ENCODE measurements at places on chromosomes 2 and 18. TPM values are rescaled to one million over a fixed set of nuclear protein-coding genes. Genes with fewer than 3 reads are reported as not detected.

C2orf72 gene
- 0.06 TPM for polyA plus RNA-seq

RBKS gene
- 6.9 TPM for polyA plus RNA-seq

CNRIP1 gene
- polyA plus RNA-seq: 95.5 TPM

C2orf92 gene
- 3.8 TPM for polyA plus RNA-seq

TXNDC2 gene
- polyA plus RNA-seq: 0.10 TPM

- no peak overlapping the region for H3K4me3 ChIP-seq
- no peak overlapping the region for H3K27ac ChIP-seq
- no peaks in the 10 kb centered on the region for H3K27me3 ChIP-seq
- H3K4me1 ChIP-seq: peaks cover 24% of the 10 kb centered on the region
- DNase-seq: no peak
- H3K36me3 ChIP-seq: no peaks in the 10 kb centered on the region
These were observed 4.2 kb downstream of the SH3BP4 start for GRCh38 chr2:234955971-234956509.

DNA sequence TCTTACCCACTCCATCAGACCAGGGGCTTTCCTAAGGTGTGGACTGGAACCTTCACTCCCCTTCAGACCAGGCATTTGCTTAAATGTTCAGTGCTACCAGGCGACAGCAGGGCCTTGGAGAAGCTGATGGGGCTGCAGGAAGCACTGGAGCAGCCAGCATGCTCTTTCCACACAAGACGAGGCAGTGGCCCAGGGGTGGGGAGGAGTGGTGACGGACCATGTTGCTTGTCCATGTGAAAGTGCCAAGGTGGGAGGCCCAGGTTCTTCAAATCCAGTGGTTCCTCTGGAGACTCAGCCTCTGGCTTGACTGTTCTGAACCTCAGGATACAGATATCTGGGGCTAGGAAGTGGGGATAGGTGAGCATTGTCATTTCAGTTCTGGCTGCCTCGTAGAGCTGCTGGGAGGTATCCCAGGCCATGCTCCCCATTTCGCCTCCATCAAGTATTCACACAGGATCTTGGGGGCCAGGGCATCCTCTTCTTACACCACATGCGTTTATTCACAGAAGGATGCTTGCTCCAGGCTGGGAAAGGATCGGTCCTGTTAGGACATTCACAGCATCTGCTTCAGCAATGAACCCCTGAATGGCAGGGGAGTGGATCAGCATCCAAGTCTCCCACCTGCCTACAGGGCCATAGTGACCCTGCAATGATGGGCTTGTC is 62.2 kb downstream of the SFXN5 start:
- DNase-seq: no peak
- no peaks in the 10 kb centered on the region for H3K4me1 ChIP-seq
- H3K27me3 ChIP-seq: no peaks in the 10 kb centered on the region
- no peaks in the 10 kb centered on the region for H3K36me3 ChIP-seq
- H3K4me3 ChIP-seq: no peak overlapping the region
- no peak overlapping the region for H3K27ac ChIP-seq

DNA sequence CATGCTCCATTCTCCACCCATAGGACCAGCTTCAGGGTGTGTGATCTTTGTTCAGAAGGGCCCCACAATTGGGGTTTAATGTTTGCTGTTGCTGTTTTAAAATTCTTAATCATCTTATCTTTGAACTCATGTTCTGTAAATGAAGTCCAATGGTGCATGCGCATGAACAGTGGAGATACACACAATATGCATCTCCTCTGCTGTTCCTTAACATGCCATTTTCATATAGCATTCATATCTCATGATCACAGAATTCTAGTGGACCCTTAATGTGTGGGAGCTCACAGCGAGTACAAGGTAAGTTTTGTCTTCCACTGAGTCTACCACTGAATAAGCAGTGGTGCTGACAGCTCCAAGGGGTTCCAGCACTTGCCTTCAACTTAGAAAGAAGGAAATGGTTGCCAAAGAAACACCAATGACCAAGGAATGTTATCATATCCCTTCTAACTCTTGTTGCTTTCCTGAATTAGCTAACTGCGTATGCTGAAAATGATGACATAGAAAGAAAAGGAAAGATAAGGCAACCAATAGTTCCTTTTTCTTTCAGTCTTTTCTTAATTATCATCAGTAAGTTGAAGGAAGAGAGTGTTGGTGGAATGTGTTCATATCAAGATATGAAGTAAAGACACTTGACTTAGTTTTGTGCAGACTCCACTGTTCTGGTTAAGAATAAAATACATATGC is 258.9 kb upstream of the FBXO11 start:
- DNase-seq: no peak
- no peaks in the 10 kb centered on the region for H3K4me1 ChIP-seq
- H3K36me3 ChIP-seq: no peaks in the 10 kb centered on the region
- no peaks in the 10 kb centered on the region for H3K27me3 ChIP-seq
- no peak overlapping the region for H3K27ac ChIP-seq

- H3K36me3 ChIP-seq: no peaks in the 10 kb centered on the region
- no peak for DNase-seq
- no peaks in the 10 kb centered on the region for H3K27me3 ChIP-seq
These were observed 66.4 kb upstream of the TGFA start for GRCh38 chr2:70620020-70620419.

GRCh38 chr2:218003281-218003944 is 618 bp upstream of the TNS1 start:
- H3K27ac ChIP-seq: peak overlapping the region; percentile 47
- H3K4me3 ChIP-seq: peak overlapping the region; percentile 49
- DNase-seq: peak; percentile 78
- no peaks in the 10 kb centered on the region for H3K36me3 ChIP-seq
- H3K27me3 ChIP-seq: no peaks in the 10 kb centered on the region
- H3K4me1 ChIP-seq: peaks cover 35% of the 10 kb centered on the region

GRCh38 chr2:118846953-118847761 is at the start of gene EN1:
TSS of gene EN1 (minus strand) at chr2:118847648. CDS start at chr2:118847167, 481 bp downstream.
- no peak within 1 kb of the TSS for H3K27ac ChIP-seq
- H3K4me1 ChIP-seq: peaks cover 2% of the 10 kb centered on the region
- no peak for DNase-seq
- H3K27me3 ChIP-seq: no peaks in the 10 kb centered on the region

DNA sequence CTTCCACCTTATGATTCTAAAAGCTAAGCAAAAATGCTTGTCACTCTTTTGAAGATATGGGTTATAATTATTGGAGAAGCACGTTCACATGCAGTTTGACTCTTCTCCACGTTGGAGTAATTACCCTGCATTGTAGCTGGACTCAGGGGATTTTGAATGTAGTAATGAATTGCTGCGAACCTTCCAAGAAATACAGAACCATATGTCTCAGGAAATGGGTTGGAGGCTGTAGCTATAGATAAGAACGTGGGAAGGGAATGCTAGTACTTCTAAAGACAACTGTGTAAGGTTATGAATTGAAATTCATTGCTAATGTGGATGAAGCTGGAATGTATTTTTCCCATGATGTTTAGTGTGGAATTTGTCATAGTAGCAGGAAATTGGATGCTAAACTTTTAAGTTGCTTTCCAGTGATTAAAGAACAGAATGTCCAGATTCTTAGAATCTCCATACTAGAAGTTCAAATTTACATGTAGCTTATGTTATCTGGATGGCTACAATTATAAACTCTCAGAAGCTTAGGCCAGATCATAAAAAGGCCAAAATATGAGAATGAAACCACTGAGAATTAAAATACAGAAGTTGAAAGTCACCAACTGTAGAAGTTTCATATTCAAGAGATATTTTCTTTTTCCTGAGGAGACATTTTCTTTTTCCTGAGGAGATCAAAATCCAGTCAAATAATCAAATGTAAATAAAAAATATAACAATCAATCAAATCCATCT is 27.3 kb upstream of the SPOPL start:
- H3K4me1 ChIP-seq: no peaks in the 10 kb centered on the region
- no peak overlapping the region for H3K27ac ChIP-seq
- H3K36me3 ChIP-seq: no peaks in the 10 kb centered on the region
- no peaks in the 10 kb centered on the region for H3K27me3 ChIP-seq
- H3K4me3 ChIP-seq: no peak overlapping the region

Measured in ovary (tissue), 10 donors.